ENCODE measurements at places on chromosomes 1 and 21. TPM values are rescaled to one million over a fixed set of nuclear protein-coding genes. Genes with fewer than 3 reads are reported as not detected.
A peak's percentile ranks its signal among the peaks of the same experiment; 100 is the strongest.

DNA sequence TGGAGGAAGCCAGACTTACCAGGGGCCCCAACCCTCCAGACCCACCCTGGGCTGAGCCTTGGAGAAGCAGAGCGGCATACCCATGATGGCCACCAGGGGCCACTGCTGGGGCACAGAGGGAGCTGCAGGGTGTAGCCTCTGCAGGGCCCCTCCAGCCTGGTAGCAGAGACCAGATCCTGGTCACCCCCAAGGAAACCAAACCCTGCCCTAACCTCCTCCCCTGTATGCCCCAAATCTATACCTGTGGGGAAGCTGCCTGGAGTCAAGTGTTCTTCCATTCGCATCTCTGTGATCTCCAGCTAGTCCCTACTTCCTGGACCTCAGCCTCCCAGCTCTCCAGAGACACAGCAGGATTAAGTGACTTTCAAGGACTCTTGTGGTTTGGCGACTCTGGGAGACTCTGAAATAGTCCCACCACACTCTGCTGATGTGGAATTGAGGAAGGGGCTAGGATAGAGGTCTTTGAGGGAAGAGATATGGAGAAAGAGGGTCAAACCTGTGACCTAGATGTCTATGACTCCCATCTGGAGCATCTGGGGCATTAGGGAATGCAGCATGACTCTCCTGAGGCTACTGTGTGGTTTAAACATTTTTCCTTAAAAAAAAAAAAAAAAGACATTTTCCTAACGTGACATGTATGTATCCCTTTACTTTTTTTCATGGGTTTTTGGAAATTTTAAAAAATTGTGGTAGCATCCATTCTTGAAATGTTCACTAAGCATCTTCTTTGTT, 119.2 kb upstream of the IPO9 start:
- DNase-seq: peak; percentile 86

DNA sequence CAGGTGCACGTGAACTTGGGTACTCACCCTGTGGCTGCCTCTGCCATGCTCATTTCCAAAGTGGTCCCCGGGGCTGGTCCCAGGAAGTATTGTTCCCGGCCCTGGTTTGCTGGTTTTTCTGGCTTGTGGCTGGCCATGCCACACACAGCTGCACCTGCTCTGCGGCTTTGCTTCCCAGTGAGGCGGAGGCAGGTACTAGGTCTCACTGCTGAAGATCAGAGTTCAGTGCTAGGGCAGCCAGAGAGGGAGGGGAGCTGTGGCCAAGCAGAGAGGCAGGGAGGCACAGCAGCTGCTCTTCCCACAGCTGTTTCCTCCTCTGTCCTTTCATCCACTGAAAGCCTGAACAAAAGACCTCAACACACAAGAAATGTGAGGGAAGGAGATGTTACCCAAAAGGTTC, 30.5 kb downstream of the ENO1 start:
- DNase-seq: no peak

GRCh38 chr1:48773133-48773532, 3.6 kb downstream of the BEND5 start:
- DNase-seq: no peak

GRCh38 chr1:193542690-193543089, 356.3 kb upstream of the B3GALT2 start:
- no peak for DNase-seq

The APCS gene
- not detected for total RNA-seq

The KRTAP10-1 gene
- not detected for total RNA-seq

The ANKRD35 gene
- 0.51 TPM for total RNA-seq

The DMRTA2 gene
- not detected for total RNA-seq

The SH2D1B gene
- 1.1 TPM for total RNA-seq
